Activated CD4-positive, alpha-beta memory T cell treated with anti-CD3 and anti-CD28 coated beads, Interleukin-2, amount 10 ng/mL, durations not matched to agents 7 days and 5 days (primary cell): ENCODE measurements at places on chromosomes 3 and 15.

DNA sequence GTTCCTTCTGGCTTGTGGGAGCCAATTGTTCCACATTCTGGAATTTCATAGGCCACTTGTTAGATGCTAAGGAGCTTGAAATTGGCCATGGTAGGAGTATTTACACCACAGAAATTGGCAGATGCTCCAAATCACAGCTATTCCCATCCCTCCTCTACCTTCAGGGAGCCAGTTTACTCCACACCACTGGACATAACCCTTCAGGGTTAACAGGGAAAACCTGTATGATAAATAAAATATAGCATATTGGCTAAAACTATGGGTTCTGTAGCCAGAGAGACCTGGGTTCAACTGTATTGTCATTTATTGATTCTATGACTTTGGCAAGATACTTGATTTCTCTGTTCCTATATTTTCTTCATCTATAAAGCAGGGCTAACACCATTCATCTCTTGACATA, 384.2 kb upstream of the PROK2 start:
- no peak for DNase-seq
- H3K36me3 ChIP-seq, result no peaks in the 10 kb centered on the region

GRCh38 chr3:161171113-161171512, 50.0 kb upstream of the NMD3 start:
- H3K27ac ChIP-seq, result no peak overlapping the region
- no peaks in the 10 kb centered on the region for H3K36me3 ChIP-seq
- H3K4me3 ChIP-seq, result no peak overlapping the region
- no peaks in the 10 kb centered on the region for H3K4me1 ChIP-seq
- DNase-seq, result no peak

GRCh38 chr3:16899919-16900318, 15.2 kb downstream of the PLCL2 start:
- no peak overlapping the region for H3K4me3 ChIP-seq
- no peaks in the 10 kb centered on the region for H3K27me3 ChIP-seq
- H3K27ac ChIP-seq, result no peak overlapping the region

DNA sequence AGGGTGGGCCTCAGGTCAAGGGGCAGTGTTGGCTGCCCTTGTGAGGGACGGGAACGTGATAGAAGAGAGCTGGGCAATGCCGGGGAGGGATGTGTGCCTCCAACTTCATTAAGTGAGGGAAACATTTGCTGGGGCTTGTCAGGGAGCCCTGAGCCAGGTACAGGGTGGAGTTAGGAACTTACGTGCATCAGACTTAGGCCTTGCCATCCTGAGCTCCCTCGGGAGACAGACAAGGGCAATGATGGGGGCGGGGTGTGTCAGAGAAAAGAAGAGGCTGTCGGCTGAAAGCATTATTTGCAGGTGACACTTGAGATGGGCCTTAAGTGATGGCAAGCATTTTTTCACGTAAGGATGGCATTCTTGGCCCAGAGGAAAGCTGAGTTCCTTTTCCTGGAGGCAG, 1.6 kb downstream of the FAM131A start:
- peaks cover 39% of the 10 kb centered on the region for H3K4me1 ChIP-seq
- H3K4me3 ChIP-seq, result no peak overlapping the region
- no peak for DNase-seq

DNA sequence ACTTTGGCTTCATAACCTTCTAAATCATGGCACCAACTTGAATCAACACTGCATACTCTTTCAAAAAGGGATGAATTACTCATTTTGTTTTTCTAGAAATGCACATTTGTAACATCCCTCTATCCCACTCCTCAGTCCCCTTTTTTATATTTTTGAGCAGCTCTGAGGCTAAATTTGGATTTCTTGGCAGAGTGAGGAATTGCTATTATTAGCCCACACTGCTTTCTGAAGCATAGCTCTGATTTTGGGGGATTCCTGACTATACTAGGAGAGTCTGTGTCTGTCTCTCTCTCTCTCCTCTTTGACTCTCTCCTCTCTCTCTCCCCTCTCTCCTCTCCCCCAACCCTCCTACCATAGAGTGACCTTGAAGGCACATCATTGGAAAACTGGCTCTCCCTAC, 76.6 kb downstream of the RBPMS2 start:
- no peaks in the 10 kb centered on the region for H3K27me3 ChIP-seq
- peaks cover 18% of the 10 kb centered on the region for H3K36me3 ChIP-seq
- H3K27ac ChIP-seq, result no peak overlapping the region
- no peak for DNase-seq
- H3K4me3 ChIP-seq, result no peak overlapping the region

DNA sequence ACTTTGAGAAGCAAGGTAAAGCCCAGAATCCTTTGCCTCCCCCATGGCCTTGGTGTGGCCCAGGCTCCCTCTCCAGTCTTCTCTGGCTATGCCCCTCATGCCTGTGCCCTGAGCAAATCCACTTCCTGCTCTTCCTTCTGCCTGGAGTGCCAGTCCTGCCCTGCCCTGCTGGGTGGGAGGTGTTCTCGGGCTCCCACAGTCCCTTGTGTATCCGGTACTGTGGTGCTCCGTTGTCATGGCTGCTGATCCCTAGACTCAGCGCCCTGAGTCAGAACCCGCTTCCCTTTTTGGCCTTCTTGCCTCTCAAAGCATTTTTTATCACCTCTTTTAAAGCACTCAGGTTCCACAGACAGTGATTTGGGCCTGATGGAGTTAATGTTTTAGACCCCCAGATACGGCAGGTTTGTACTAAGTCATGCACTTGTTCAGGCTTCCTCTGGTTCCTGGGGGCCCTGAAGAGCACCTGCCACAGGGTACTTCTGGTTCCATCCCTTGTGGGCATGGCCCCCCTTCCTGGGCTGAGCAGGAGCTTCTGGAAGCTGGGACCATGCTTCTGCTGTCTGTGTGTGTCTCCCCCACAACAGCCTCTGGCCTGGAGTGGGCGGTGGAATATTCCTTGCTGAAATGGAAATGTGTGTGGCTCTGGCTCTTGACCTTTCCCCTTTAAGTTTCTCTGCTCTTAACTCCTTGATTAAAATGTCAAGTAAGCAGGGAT, 29.6 kb upstream of the ADAMTS7 start:
- peaks cover 12% of the 10 kb centered on the region for H3K27me3 ChIP-seq
- H3K4me3 ChIP-seq, result no peak overlapping the region
- DNase-seq, result no peak
- no peaks in the 10 kb centered on the region for H3K36me3 ChIP-seq

DNA sequence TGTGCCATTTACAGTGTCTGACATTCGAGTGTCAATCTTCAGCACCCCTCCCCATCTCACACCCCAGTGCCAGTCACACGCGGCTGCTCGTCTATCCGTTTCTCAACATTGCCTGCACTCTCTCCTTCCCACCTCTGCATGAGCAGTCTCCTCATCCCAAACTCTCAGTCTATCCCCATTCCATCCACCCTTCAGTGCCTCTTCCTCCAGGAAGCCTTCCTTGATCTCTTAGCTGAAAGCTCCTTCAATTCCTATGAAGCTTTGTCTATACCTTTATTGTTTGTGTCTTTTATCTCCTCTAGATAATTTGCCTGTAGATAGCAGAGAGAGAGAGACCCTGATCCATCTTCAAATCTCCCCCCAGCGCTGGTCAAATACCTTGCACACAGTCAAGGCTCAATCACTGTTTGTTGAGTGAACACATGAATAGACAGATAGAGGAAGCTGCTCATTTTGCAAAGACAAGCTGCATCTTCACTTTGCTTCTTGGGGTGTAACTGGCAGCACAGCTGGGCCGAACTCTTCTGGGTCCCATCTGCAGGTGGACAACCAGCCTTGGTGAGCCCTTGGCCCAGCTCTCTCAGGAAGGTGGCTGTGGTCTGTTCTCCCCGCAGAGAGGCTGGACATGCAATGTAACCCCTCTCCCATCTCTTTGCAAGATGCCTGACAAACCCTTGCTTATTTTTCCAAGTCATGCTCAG, 52.8 kb downstream of the ITGA11 start:
- H3K36me3 ChIP-seq, result no peaks in the 10 kb centered on the region
- no peak overlapping the region for H3K4me3 ChIP-seq
- DNase-seq, result no peak
- peaks cover 1% of the 10 kb centered on the region for H3K27me3 ChIP-seq
- H3K4me1 ChIP-seq, result peaks cover 17% of the 10 kb centered on the region

DNA sequence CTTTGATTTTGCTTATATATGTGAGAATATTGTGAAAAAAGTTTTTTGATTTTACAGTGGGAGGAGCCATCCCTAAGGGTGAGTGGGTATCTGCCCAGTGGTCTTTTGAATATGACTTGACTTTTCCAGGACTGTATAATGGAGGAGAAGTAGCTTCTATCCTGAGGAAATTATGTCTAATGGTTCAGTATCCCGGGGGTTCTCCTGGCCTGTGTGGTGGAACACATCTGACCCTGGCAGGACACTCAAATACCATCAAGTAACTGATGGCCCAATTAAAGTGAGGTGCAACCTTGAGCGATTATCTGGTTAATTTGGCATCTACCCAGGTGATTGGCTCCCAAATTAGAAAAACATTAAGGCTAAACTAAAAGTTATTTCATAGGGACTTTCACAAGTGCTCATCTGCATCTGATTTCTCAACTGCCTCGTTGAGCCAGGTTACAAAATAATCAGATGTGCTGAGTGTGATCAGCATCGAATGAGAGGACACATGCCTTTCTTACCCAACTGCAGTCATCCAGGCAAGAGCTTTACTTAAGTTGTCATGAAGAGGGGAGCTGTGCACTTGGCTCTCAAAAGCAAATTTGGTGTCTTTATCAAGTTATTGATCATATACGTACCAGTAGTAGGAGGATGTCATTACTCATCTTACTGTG, 201.4 kb downstream of the IL5RA start:
- no peak overlapping the region for H3K4me3 ChIP-seq
- H3K36me3 ChIP-seq, result no peaks in the 10 kb centered on the region
- peaks cover 1% of the 10 kb centered on the region for H3K27me3 ChIP-seq
- no peak for DNase-seq

DNA sequence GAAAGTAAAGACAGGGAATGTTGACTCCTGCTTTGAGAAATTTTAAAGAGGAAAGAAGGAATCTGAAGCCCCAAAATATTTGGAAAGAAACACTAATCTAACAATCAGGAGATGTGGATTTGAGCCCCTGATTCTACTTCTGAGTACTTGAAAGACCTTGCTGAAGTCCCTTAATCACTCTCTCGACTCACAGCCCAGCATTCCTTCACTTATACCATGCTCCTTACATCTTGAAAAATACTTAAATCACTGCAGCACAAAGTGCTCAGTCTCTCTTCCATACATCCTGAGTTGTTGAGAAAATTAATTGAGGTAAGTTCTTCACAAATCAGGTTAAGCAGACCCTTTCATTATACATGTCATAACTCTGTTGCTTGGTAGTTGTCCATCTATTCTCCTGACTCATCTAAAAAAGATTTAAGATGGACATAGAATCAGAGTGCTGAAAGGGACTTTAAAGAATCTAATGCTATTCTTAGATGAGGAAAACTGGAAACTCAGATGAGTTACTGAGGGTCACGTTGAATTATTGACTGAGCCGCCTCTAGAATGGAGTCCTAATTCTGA, 72.8 kb upstream of the THSD4 start:
- H3K27ac ChIP-seq, result no peak overlapping the region
- H3K4me1 ChIP-seq, result no peaks in the 10 kb centered on the region
- no peaks in the 10 kb centered on the region for H3K36me3 ChIP-seq
- no peak overlapping the region for H3K4me3 ChIP-seq
- H3K27me3 ChIP-seq, result no peaks in the 10 kb centered on the region

DNA sequence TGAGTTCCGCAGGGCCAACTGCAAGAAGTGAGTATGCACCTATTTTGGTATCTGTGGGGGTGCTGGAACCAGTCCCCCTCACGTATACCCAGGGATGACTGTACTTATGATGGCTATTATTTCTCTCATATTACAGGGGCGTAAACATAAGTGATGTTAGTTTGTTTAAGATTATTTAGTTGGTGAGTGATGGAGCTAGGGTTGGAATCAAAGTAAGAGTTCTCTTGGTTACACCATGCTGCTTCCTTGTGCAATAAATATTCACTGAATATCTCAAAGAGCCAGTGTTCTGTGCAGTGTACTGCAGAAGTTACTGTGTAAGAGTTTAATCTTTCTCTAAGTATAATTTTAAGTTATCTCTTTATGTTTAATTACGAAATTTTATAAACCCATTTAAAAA, 12.8 kb upstream of the UTS2B start:
- DNase-seq, result no peak
- no peak overlapping the region for H3K27ac ChIP-seq
- no peak overlapping the region for H3K4me3 ChIP-seq
- H3K36me3 ChIP-seq, result no peaks in the 10 kb centered on the region

DNA sequence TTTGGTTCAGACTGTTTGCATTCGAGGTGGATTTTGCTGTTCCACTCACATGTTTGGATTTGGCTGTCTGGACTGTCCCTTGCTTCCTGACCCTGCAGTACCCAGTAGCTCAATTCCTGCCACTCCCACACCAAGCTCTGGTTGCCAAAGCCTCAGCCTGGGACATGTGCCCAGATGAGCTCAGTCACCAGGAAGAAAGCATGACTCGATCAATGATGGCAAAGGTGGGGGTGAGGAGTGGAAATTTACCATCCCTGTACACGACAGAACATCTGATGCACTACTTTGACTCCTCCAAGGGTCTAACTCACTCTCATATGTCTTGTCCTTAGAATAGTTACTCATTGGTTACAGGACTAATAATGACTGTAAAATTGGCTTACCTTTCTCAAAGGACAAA, 45.2 kb downstream of the ZNF385D start:
- H3K36me3 ChIP-seq, result no peaks in the 10 kb centered on the region
- H3K4me1 ChIP-seq, result no peaks in the 10 kb centered on the region
- H3K27me3 ChIP-seq, result no peaks in the 10 kb centered on the region
- no peak for DNase-seq
- no peak overlapping the region for H3K4me3 ChIP-seq

- H3K4me1 ChIP-seq, result no peaks in the 10 kb centered on the region
- H3K4me3 ChIP-seq, result no peak overlapping the region
- no peak overlapping the region for H3K27ac ChIP-seq
- H3K27me3 ChIP-seq, result no peaks in the 10 kb centered on the region
- no peaks in the 10 kb centered on the region for H3K36me3 ChIP-seq
Observed at GRCh38 chr3:117651246-117651645, 941.7 kb downstream of the TUSC7 start.

DNA sequence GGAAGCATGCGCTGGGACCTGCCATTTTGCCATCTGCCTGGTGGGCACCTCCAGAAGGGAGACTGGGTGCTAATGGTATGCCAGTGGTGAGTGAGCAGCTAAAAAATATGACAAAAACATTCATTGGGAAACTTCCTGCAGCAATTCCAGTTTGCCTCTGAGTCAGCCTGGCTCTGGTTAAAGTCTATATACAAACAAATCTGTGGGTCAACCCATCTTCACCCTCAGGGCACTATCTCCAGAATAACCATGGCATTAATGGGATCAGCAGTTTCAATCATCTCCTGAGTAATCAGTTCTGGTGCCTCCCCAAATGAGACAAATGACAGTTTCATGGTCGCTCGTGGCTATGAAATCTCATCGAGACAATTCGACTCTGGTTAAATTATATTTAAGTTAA, 21.5 kb downstream of the FRMD4B start:
- H3K27me3 ChIP-seq, result peaks cover 1% of the 10 kb centered on the region
- DNase-seq, result no peak
- H3K4me3 ChIP-seq, result no peak overlapping the region
- no peaks in the 10 kb centered on the region for H3K36me3 ChIP-seq
- H3K4me1 ChIP-seq, result peaks cover 9% of the 10 kb centered on the region
- H3K27ac ChIP-seq, result no peak overlapping the region

DNA sequence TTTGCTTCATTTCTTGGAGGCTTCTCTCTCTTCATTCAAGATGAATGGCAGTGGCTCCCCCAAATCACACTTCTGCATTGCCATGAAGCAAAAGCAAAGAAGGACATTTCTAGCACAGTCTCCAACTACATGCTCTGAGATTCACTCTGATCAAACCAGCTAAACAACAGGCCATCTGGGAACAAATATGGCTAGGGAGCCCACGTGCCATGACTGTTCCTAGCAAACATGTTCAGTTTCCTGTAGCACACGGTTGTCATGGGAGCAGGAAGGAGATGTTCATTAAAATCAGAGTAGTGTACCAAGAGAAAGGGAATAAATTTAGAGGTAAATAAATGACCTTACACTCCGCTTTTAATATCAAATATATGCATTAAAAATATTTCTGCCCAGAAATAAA, 327.3 kb downstream of the GBE1 start:
- no peaks in the 10 kb centered on the region for H3K27me3 ChIP-seq
- no peak for DNase-seq
- H3K27ac ChIP-seq, result no peak overlapping the region
- no peaks in the 10 kb centered on the region for H3K4me1 ChIP-seq
